ENCODE measurements at places on chromosomes 6 and 20.

DNA sequence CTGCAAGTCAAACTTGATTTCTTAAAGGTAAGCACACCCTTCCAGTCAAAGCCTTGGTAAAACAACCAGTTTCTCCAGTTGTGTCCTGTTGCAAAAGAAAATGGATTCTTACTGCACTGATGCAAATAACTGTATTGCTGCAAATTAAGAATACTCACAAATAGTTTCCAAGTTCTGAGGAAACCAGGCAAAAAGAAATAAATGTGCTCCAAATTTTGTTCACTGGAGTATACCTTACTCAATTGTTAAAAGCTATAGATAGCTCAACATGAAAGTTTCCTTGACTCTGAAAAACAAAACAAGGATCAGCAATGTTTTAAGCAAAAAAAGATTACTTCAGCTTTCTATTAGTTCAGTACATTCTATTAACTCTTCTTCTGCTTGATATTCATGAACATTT, 75.2 kb downstream of the SLC16A10 start:
- no peak for DNase-seq

DNA sequence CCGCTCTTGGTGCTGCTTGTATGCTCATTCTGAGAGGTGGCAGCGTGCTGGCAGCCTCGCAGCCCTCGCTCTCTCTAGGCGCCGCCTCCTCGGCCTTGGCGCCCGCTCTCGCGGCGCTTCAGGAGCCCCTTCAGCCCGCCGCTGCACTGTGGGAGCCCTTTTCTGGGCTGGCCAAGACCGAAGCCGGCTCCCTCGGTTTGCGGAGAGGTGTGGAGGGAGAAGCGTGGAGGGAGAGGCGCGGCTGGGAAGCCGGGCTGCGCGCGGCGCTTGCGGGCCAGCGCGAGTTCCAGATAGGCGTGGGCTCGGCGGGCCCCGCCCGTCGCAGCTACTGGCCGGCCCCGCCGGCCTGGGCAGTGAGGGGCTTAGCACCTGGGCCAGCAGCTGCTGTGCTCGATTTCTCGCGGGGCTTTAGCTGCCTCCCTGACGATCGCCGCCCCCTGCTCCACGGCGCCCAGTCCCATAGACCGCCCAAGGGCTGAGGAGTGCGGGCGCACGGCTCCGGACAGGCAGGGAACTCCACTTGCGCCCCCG, 19.5 kb upstream of the FAM8A1 start:
- DNase-seq = no peak

DNA sequence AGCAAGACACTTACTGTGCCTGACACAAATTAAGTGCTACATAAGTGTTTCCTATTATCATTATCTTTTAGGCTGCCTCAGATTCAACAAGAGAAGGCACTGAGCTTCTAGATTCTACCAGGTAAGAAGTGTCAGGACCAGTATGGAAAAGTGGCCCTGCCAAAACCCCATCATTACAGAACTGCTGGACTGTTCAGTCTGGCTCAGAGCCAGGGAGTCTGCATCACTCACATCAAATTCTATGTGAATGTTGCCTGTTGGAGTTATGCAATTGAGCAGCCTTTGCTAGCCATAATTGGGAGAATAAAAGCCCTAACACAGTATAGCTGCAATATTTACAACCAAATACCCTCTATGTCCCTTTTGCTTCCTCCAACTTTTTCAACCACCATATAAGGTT, 70.9 kb downstream of the ATG5 start:
- no peak for DNase-seq

DNA sequence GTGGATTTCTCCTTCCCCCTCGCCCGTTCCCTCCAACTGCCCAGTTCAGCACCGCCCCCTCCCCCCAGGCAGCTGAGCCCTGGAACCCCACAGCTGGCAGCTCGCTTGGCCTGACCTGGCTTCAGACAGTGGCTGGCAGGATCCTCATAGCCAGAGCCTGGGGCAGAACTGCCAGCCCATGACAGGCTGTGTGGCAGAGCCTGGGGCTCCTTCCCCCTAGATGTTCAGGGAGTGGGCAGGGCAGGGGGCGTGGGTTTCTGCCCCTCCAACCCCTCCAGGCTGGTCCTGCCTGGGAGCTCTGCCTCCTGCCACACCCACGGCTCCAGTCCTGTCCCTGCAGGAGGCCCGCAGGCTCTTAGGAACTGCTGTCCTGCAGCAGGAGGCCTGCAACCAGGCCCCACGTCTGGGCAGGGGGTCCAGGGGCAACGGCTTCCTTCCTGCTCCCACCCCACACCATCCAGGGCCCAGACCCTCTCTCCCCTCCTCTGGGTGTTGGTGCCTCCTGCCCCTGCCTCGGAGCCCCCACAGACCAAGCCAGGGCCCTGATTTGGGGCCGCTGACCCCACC, 9.6 kb upstream of the KCNQ2 start:
- no peak for DNase-seq

DNA sequence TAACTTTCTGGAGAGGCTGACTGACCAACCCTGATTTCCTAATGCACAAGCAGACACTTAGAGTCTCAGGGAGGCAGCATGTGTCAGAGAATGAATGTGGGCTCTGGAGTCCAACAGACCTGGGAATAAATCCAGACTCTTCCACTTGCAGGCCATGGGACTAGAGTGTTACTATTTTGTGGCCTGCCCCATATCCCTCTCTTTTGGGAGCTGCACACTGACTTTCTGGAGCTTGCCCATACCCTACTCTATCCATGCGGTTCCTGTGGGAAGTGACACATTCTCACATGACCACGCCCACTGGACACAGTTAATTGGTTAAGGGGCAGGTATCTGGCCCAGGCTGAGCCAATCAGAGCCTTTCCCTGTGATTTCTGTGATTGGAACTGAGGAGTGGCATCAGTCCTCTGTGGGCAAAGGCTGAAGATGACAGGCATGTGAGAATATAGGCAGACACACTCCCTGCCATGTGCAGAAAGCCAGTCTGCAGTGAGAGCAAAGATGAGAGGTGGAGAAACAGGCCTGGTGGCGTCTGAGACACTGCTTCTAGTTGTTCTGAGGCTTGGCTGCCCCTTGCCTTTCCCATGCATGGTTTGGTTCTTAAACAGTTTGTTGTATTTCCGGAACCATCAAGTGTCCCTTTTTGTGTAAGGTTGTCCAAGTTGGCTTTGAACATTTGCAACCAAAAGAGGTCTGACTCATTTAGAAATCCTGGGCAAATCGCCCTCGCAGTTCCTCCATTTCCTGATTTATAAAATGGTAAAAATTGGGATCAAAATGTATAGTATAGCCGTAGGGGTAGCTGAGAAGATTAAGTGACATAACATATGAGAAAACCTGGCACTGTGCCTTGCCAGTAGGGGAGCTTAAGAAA, 125.6 kb downstream of the CDC5L start:
- no peak for DNase-seq

GRCh38 chr6:96909811-96910210, 12.1 kb upstream of the NDUFAF4 start:
- no peak for DNase-seq

DNA sequence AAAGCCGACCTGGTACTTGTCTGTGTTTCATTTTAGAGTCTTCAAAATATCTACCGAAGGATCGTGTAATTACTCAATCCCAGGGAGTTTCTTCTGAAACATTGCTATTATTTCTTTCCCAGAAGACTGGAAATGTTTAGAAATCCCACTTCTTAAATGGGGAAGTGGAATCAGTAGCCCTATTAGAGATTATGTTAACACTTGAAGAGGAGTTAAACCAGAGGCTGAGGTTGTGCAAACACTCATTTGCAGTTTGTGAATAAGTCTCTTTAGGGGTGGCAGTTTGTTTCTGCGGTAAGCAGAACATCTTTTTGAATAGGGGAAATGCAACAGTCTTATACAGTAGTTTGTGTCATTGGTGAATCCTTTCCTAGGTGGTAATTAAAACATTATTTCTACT, 21.3 kb downstream of the DSP start:
- DNase-seq = no peak

DNA sequence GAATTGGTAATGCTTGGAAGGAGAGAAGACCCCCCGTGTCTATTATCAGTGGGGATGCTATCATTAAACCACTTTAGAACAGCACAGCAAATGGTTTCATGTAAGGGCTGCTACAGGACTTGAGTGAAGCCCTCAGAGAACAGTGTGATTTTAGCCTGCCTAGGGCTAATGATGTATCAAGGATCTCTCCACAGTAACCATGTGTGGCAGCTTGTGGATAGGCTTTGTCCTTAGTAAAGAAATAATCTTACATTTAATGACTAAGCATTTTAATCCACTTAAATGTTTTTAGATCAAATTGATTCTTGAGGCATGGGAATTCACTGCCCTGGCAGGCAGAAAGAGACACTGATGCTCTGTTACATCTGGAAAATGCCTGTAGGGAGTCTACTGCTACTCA, 495.1 kb downstream of the NKAIN2 start:
- no peak for DNase-seq

GRCh38 chr20:58168843-58169242, 59.6 kb downstream of the ANKRD60 start:
- no peak for DNase-seq

GRCh38 chr6:47524136-47524845, 46.7 kb downstream of the CD2AP start:
- no peak for DNase-seq

DNA sequence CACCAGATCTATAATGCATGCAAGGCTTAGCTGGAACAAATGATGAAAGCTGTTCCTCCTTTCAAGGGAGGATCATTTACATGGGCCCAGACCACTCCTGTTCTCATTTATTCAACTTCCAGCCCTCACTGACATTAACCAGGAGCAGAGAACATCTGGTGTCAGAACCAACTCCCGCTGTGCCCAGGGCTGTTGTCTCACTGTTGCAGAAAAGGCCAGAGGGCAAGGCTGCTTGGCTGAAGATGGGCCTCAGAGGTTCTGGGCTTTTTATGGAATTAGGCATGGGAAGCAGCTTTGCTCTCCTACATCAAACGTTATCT, 164.2 kb downstream of the GMPR start:
- no peak for DNase-seq

DNA sequence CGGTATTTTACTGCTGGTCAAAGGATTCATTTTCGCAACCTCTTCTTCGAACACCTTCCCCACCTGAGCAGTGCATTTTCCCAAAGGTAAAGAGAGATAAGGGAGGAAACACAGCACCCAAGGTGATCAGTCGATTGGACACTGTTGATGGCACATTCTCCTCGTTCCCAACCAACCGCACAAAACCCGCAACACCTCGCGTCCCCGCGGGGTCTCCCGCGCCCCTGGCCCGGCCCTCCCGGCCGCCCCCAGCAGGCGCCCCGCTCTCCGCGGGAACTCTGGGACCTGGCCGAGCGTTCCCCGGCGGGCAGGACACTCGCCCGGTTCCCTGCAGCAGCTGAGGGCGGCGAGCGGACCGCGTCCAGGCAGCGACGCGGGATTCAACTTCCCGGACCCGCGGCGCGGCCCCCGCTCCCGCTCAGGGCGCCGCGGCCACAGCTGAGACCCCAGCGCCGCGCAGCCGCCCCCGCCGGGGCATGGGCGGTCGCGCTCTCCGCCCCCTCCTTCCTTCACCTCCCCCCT, 506 bp downstream of the RGS17 start:
- no peak for DNase-seq

- no peak for DNase-seq
Observed at GRCh38 chr20:21564127-21564773, 50.4 kb upstream of the NKX2-2 start.

DNA sequence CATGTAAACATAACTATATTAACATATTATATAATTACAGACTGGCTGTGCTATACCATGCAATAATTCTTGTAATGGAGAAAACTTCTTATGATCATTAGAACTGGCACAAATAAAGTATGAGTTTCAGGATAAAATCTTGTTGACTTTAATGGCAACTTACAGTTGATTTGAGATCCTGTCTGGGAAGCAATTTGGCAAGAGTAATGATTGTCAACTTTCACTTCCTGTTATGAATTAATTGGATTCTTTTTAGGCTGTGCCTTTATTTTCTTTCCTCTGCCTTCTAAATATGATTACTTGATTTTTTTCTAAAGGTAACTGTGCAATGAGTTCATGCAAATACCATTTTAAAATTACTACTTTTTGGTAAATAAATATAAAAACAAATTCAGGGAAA, 158.1 kb upstream of the B3GAT2 start:
- DNase-seq = no peak

DNA sequence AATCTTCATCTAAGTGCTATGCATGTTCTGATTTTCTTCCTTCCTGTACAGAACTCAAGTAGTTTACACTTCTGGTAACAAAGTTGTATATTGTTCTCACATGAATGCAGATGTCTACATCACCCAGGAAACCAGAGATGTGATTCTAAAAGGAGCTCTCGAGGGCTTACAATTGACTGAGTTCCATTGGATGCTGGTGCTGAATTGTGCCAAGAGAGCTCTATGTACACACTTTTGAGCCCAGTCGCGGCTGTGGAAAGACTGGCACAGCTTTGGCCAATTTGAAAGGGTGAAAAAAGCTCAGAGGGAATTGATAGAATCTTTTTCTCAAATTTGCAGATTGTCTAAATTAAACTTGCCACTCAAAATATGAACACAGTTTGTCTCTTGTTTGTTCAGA, 340.7 kb downstream of the LMBRD1 start:
- DNase-seq = no peak

GRCh38 chr6:106714281-106714680, 84.9 kb downstream of the QRSL1 start:
- DNase-seq = no peak

GRCh38 chr20:23125625-23126191, 39.6 kb upstream of the CD93 start:
- no peak for DNase-seq

- peak; percentile 38 for DNase-seq
Observed at GRCh38 chr6:30325150-30325872, 1.4 kb upstream of the TRIM39 start.

DNA sequence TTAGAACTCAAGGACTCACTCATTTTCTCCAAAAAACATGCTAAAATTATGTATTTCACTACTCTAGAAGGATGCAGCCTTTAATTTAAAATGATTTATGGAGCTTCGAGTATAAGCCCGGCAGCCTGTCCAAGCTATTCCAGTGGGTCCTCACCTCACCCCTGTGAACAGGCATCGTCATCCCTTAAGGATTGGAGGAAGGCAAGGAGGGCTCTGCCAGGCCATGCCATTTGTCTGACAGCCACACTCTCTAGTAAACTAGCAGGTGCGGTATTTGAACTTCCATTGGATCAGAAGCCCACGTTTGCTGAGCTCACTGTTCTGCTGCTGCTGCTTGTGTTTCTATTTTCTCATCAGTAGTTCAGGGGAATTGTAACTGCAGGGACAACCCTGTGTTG, 39.8 kb upstream of the NAA20 start:
- DNase-seq = no peak

GRCh38 chr20:37980383-37980782, 52.9 kb downstream of the TTI1 start:
- no peak for DNase-seq

- no peak for DNase-seq
Observed at GRCh38 chr6:31009731-31010130, 543 bp upstream of the MUC22 start.

Measured in NCI-H2171 (cell line).